NCI-H1417 treated with DMSO at 0.1 percent for 48 hours (cell line): ENCODE measurements at places on chromosomes 5 and 9.

DNA sequence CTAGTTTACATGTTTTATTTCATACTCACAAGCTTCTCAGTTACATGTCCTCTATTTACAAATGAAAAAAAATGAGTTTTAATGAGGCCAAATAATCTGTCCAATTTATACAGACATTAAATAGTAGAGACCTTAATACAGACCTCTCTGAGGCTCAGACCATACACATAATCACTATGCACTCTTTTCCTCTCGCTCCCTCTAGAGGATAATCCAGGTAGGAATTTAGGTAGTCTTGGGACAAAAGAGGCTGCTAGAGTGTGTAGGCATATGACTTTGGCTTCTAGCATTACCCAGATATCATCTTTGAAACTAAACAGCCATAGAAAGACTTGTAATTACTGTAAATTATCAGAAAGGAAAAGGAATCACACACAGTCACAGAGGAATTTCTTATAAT, 444.7 kb downstream of the HINT1 start:
- no peak for DNase-seq

- no peak for DNase-seq
Measured at GRCh38 chr5:33115467-33115866, 325.3 kb upstream of the TARS1 start.

GRCh38 chr9:134344068-134344799, 18.0 kb downstream of the RXRA start:
- DNase-seq, result no peak

- DNase-seq, result no peak
Measured at GRCh38 chr5:73687357-73687756, 61.4 kb downstream of the ARHGEF28 start.

- DNase-seq, result no peak
Measured at GRCh38 chr5:176883700-176884570, 15.2 kb downstream of the HK3 start.

DNA sequence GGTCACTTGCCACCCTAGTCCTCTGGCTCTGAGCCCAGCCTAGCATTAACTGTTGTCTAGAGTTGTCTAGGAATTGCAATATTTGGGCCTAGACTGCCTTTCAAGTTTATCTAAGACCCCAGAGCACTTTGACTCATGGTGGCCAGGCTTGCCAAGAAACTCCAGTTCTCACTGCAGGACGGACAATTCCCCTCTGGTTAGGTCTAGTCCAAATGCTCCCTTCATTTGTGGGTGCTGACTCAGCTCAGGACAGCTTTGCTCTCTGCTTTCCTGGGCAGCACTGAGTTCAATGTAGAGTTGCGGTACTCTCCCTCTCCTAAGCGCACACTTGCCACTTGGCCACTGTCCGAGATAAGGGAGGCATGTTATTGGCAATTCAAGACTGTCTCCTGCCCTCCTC, 619.4 kb downstream of the TLE1 start:
- DNase-seq, result no peak

DNA sequence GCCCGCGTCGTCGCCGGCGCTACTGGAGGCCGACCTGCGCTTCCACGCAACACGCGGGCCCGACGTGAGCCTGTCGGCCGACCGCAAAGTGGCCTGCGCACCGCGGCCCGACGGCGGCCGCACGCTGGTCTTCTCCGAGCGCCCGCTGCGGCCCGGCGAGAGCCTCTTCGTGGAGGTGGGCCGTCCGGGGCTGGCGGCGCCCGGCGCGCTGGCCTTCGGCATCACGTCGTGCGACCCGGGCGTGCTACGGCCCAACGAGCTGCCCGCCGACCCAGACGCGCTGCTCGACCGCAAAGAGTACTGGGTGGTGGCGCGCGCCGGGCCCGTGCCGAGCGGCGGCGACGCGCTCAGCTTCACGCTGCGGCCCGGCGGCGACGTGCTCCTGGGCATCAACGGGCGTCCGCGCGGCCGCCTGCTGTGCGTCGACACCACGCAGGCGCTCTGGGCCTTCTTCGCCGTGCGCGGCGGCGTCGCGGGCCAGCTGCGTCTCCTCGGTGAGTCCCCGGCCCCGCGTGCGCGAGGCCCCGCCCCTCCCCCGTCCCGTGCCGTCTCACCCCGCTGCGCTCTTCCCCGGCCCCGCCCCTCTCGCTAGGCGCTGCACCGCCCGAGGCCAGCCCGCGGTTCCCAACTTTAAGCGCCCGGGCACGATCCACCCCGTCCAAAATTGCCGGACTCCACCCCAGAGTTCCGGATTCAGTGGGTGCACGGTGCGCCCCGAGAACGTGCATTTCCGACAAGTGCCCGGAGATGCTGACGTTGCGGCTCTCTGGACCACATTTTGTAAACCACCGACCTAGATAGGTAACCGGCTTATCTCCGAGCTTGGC, 42.8 kb downstream of the NEURL1B start:
- no peak for DNase-seq

GRCh38 chr9:76302947-76303550, 91.2 kb downstream of the RFK start:
- DNase-seq, result no peak
